ENCODE measurements at places on chromosomes 16 and 17.
A peak's percentile ranks its signal among the peaks of the same experiment; 100 is the strongest.

- DNase-seq: no peak
Observed at GRCh38 chr16:86667035-86667434, 88.7 kb downstream of the FOXL1 start.

GRCh38 chr16:89785523-89786155, 30.8 kb downstream of the FANCA start:
- no peak for DNase-seq

GRCh38 chr16:56241596-56241995, 50.3 kb downstream of the GNAO1 start:
- DNase-seq: no peak

GRCh38 chr17:70355185-70355584, 185.9 kb downstream of the KCNJ2 start:
- no peak for DNase-seq

DNA sequence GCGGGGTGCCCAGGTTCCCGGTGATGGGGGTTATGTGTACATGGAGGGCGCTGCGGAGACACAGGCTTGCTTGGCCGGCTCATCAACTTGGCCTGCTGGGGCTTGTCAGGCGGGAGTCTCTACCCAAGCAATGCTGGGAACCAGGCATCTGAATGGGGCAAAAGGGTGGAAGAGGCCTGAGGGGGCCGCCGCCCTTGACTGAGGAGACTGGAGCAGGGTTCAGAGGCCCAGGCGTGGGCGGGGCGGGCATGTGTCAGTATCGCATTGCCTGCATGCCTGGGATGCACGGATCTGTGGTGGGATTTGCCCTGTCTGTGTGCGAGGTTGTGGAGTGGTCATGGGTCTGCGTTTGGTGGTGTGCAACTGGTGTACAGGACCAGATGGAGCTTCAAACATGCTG, 21.1 kb downstream of the ARHGAP23 start:
- no peak for DNase-seq

- DNase-seq: no peak
Observed at GRCh38 chr17:1260086-1260769, 10.0 kb upstream of the BHLHA9 start.

DNA sequence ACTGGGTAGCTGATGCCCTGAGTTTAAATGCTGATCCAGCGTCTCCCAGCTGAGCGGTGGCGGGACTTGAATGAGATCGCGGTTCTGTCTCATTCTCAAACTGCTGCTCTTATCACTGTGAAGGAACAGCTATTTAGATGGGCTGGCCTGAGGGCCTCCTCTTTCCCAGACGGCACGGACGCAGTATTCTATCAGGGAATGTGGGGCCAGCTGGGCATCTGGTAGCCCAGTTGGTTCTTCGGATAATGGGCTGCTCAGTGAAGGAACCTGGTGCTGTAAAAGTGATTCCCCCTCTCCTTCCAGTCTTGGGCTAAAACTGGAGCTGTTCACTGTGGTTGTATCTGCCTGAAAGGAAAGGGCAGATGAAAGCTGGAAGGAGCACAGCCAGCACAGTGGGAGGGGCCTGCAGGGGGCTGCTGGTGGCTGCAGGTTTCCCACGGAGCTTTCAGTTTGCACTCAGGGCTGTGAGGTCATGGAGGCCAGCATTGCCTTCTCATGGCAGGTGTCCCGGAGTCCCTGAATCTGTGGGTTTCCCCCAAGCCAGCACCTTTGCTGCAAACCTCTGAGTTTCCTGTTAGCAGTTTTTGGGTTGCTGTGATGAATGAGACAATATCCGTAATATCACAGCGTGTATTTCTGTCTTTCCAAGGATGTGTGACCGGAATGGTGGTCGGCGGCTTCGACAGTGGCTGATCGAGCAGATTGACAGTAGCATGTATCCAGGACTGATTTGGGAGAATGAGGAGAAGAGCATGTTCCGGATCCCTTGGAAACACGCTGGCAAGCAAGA, 3.6 kb downstream of the IRF8 start:
- peak; percentile 73 for DNase-seq

- DNase-seq: no peak
Observed at GRCh38 chr16:72680732-72681131, 367.2 kb downstream of the ZFHX3 start.

- no peak for DNase-seq
Observed at GRCh38 chr16:88444826-88445582, 8.1 kb upstream of the ZFPM1 start.

GRCh38 chr17:8289103-8289397, 580 bp downstream of the RANGRF start:
- DNase-seq: peak; percentile 87

- no peak for DNase-seq
Observed at GRCh38 chr17:43341715-43342588, 56.8 kb upstream of the ARL4D start.

GRCh38 chr16:67702130-67702529, 17.0 kb downstream of the GFOD2 start:
- DNase-seq: no peak

- DNase-seq: peak; percentile 55
Observed at GRCh38 chr16:87436225-87437172, 44.4 kb downstream of the MAP1LC3B start.

DNA sequence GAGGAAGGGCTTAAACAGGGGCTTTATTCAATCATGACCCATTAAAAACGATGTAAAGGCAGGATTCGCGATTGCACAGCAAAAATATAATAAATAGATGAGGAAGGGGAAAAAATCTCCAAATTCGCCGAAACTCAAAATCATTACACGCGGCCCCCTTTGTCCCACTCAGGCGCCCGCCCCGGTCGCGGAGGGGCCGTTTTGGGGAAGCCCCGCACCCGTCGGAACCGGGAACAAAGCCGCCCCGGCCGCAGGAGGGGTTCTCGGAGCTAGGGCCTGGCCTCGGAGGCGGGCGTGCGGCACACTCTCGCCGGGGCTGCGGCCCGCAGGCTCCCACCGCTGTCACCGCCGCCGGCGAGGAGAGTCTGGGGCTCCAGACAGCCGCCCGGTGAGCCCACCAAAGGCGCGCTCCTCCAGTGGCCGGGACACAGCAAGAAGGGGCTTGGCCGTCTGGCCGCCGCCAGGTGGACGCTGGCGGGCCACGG, 521 bp downstream of the C16orf87 start:
- peak; percentile 41 for DNase-seq

- no peak for DNase-seq
Observed at GRCh38 chr16:31067342-31067741, 6.7 kb downstream of the ZNF668 start.

- peak; percentile 54 for DNase-seq
Observed at GRCh38 chr16:86072328-86073102, 173.6 kb downstream of the IRF8 start.

DNA sequence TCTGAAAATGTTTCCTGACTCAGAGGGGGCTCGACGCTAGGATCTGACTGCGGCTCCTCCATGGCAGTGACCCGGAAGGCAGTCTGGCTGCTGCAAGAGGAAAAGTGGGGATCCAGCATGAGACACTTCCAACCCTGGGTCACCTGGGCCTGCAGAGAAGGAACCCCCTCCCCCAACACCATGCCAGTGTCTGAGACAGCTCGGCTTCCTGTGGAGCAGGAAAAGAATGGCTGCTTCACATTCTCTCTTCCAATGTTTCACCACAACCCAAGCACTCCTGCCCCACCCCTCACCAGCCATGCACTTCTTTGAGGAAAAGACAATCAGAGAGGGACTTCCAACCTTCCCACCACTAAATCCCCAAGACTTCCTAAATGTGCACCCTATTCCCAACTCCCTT, 10.8 kb downstream of the TP53 start:
- no peak for DNase-seq

DNA sequence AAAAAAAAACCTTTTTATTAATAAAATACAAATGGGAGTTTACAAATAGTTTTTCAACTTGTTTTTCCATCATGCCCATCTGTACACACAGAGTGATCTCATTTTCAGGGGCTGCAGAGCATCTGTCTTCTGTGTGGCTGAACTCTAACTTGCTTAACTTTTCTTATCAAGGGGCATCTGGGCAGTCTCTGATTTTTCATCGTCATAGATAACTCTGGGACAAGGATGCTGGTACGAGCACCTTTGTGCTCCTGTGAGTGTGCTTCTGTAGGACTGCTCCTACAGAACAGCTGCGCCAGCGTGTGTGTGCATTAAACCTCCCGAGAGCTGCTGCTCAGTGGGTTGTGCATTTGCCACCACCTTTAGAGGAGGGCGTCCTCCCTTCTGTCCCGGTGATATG, 34.6 kb upstream of the TAC4 start:
- no peak for DNase-seq

DNA sequence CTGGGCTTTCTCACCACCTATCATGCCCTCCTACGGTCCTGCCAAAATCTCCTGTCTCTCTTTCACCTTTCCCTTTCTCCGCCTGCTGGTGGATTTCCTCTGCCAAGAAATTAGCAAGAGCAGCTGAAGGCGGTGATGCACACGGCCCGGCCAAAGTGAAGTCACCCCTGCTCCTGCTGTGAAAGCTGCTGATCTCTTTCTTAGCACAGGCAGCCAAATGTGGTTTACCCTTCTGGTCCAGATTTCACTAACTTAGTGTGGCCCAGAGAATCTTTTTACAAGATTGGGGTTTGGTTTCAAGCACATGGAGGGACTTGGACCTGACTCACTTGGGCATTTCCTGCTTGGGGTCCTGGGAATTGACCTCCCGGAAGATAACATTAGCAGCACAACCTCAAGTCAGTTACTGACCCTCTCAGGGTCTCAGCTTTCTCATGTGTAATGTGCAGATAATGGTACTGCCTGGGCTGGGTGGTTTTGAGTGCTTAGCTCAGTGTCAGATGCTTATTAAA, 155.7 kb downstream of the SOCS1 start:
- peak; percentile 64 for DNase-seq

GRCh38 chr16:84648595-84649510, 542 bp downstream of the KLHL36 start:
- DNase-seq: peak; percentile 54

DNA sequence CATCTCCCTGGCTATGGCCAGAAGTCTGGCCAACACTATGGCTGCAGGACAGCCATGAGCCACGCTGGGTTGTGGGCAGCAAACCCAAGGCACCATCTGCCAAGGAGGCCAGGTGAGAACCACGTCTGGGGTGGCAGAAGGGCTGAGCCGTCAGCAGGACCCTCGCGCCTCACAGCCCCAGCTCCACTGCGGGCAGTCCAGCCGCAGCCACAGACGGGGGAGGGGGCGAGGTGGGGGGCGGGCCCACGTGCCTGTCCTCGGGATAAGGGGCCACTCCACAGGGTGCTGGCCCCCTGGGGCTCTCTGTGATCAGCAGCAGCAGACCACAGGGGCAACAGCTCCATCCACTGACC, 6.5 kb upstream of the BAIAP2 start:
- no peak for DNase-seq

DNA sequence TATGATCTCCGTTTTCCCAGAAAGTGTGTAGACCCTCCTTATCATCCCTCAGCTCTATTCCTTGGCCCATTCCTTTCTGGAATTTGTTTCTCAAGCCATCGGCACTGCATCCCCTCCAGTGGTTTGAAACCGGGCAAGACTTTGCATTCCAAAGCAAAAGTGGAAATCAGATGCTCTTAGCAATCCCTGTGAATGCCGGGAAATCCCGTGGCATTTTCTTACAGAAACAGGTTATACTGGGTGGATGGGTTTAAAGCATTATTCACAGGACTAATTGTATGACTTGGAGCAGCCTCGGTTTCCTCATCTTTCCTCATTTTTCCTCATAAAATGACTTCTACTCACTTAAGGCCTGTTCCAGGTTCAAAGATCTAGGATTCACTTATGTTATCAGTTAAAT, 52.0 kb downstream of the MAP2K6 start:
- DNase-seq: no peak

DNA sequence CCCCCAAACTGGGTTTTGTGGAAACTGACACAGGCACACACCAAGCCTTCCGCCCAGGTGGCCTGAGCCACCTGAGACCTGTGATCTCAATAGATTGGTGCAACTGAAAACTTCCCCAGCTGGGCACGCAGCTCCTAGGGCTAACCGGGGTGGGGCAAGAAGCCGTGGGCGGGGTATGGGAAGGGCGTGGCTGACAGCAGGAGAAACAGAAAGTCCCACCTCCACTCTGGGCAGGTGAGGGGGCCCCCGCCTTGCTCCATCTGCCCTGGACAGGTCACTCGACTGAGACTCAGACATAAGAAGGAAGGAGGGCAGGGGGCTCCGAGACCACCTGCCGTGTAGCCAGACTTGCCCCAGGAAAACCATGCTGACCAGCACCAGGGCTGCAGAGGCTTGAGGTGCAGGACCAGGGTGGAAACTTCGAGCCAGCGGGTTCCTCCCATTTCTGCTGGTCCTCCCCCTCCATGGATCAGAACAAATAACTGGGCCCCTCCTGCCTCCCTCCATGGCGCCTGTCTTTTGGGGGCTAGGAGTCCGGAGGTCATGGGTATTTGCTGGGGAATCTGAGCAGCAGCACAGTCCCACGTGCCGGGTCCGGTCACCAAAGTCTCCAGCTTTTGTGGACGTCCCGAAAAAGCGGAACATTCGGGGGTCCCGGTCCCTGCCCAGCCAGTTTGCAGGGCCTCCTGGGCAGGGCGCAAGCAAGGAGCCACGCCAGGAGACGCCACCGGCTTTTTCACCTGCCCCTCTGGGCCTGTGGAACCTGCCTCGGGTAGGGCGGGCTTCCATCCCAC, 1.3 kb downstream of the TIMP2 start:
- peak; percentile 63 for DNase-seq

DNA sequence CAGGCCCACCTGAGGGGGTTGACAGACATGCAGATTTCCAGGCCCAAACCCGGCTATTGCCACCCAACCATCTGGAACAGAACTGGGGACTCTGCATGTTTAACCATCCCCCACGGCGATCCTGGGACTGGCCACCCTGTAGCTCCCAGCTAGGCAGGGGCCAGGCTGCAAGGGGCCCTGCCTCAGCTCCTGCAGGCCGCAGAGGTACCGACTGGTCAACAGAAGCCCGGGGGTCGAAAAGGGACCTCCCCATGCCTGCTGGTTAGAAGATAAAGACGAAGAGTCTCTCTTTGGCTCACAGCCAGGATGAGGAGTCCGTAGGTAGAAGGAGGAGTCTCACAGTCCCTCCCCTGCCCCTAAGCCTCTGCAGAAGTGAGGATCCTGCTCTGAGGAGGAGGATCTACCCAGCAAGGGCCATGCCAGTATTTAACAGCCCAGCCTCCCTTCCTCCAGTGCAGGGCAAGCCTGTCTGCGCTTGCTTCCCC, 223.4 kb upstream of the TNRC6C start:
- DNase-seq: no peak

DNA sequence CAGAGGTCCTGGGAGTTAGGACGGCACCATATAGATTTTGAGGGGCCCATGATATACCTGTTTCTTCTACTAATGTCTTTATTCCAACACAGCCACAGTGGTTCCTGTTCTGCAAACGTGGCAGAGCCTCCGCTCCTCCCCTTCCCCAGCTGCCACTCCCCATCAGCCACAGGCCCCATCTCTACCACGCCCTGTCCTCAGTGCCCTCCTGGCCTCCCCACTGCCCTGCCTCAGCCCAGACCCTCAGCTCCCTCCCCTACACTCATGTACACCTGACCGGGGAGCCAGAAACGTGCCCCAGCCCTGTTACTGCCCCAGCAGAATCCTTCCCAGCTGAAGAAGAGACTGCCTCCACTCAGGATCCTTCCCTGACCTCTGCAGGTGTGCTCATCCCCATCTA, 11.9 kb upstream of the RBFOX3 start:
- no peak for DNase-seq

GRCh38 chr17:81994593-81995462, 17.4 kb downstream of the ASPSCR1 start:
- DNase-seq: no peak

- DNase-seq: peak; percentile 53
Observed at GRCh38 chr16:56675685-56676210, 6.1 kb downstream of the MT1H start.
